Natural killer cell (primary cell): ENCODE measurements at places on chromosomes 4 and X.

DNA sequence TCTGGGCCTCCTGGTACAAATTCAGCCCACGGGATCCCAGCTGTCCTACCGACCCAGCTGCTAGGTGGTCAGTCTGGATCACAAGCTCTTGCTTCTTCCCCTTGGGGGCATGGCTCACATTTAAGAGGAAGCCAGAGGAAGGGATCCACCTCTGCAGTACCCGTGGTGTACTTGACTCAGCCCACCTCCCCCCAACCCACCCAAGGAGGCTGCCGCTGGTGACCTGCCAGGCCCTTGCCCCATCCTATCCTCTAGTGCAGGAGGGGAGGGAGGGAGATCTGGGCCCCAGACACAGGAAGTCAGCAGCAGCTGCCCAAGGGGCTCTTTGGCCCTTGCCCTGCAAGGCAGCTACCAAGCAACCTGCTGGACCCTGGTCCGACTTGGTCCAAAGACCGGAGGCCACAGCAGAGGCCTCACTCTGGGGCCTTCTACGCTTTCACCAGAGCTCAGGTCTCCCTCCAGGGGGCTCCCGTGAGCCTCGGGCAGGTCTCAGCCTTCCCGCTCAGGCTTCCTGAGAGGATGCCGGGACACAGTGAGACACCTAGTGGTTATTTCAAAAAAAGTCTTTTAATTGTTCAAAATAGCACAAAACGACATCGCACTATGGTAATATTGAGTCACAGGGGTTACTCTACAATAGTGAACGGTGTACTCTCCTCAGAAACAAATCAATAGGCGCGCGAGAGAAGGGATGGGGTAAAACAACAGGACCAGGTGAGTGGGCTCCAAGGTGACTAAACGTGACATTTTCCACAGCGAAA, 2.7 kb upstream of the RENBP start:
- peak; percentile 43 for DNase-seq

GRCh38 chrX:73647632-73648322, 84.8 kb downstream of the CHIC1 start:
- no peak for DNase-seq

GRCh38 chrX:114675365-114675764, 91.5 kb downstream of the HTR2C start:
- no peak for DNase-seq

DNA sequence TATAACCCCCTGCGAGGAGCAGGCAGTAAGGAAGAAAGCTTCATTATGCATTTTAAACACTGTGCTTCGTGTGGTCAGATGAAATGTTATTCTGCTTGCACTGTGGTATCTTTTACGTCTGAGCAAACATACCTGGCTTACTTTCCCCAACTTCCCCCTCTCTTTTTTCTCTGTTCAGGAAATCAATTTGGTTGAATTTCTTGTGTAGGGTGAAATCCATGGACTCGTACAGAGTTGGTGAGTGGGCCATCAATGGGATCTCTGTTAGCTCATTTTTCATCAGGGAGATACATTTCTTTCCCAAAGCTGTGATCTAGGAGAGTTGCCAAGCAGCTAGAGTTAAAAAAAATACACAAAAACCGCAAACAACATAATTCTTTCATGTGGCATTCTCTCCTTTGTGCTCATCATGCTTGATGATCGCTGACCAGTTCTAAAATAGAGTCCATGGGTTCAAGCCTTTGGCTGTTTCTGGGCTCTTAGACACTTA, 98.5 kb downstream of the FRAS1 start:
- no peak for DNase-seq

GRCh38 chr4:84778041-84778440, 188.4 kb downstream of the WDFY3 start:
- no peak for DNase-seq

DNA sequence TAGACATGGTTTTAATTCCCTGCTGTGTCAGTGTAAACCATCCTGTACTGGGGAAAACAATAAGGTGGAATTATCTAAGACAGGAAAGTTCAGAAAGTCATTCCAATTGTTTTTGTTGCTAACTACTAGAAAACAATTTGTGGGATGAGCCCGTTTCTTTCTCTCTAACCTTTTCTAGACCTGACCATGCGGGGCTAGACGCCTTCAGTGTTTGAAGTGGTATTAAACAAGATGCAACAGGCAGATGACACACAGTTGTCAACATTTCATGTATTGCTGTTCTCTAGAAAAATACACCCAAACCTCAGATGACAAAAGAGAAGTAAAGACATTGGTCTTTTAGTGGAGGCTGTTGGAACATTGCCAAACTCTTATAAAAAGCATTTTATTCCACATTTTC, 105.7 kb downstream of the FRAS1 start:
- DNase-seq, result no peak

GRCh38 chrX:86014421-86014820, 32.9 kb downstream of the CHM start:
- DNase-seq, result peak; percentile 28

DNA sequence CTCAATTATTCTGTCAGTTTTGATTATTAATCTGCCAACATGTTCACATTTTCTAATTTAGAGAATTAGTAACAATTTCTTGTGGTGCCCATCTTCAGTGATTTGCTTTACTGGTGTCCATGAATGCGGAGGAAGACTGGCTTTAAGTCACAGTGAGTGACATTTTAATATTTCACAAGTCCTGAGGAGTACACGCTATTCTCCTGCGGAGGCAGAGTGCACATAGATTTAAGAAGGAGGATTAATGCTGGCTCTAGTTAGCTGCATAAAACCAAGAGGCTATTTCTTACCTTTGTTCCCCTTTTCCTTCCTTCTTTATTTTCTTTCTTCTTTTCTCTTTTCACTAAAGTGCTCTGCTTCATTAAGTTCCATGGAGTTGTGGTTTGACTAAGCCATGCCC, 495.2 kb upstream of the IGFBP7 start:
- no peak for DNase-seq

DNA sequence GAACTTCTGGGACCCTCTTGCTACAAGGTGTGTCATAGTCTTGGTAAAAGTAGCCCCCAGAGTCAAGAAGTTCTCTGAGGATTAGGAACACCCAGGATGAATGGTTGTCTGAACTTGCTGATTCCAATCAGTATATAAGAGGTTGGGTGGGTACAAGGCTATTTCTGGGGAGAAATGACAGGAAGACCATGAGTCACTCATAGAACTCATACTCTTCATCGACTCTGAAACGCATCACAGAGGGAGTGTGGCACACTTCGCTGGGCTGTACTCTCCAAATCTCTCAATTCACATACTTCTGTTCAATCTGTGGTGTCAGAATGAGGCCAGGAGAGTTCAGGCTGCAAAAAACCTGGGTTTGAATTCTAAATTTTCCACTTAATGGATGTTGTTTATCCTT, 193.2 kb upstream of the LEF1 start:
- no peak for DNase-seq

GRCh38 chrX:91039777-91040176, 394.9 kb upstream of the PABPC5 start:
- no peak for DNase-seq

- DNase-seq, result no peak
Measured at GRCh38 chr4:79281566-79282359, 44.1 kb downstream of the NAA11 start.

GRCh38 chrX:112786076-112786475, 54.6 kb downstream of the AMOT start:
- no peak for DNase-seq

GRCh38 chrX:122666601-122667000, 517.5 kb upstream of the GRIA3 start:
- DNase-seq, result no peak

DNA sequence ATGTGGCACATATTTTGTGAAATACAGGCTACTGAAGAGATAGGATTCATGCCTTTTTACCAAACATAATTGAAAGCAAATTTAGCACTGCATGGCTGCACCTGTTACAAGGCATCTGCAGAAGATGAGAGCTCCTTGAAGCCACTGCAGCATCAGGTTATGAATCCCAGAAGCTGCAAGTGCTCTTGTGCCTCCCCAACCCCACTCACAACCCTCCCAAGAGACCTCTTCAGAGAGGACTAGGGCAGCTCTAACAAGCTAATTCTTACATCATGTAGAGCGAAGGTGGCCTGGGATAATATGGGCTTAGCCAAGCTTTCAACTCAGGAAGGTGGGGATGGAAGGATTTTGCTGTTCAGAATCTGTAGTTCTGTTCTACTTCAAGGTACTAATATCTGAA, 27.2 kb downstream of the MFAP3L start:
- no peak for DNase-seq

- no peak for DNase-seq
Measured at GRCh38 chr4:96521046-96521536, 681.2 kb downstream of the PDHA2 start.

GRCh38 chr4:150896497-150896896, 118.6 kb downstream of the LRBA start:
- no peak for DNase-seq

- DNase-seq, result no peak
Measured at GRCh38 chrX:149060921-149061320, 444.2 kb downstream of the IDS start.

GRCh38 chrX:39888730-39889129, 209.0 kb downstream of the BCOR start:
- DNase-seq, result no peak

GRCh38 chr4:153933915-153934687, 145.2 kb upstream of the SFRP2 start:
- DNase-seq, result no peak

- no peak for DNase-seq
Measured at GRCh38 chr4:78653655-78654054, 102.1 kb downstream of the ANXA3 start.

DNA sequence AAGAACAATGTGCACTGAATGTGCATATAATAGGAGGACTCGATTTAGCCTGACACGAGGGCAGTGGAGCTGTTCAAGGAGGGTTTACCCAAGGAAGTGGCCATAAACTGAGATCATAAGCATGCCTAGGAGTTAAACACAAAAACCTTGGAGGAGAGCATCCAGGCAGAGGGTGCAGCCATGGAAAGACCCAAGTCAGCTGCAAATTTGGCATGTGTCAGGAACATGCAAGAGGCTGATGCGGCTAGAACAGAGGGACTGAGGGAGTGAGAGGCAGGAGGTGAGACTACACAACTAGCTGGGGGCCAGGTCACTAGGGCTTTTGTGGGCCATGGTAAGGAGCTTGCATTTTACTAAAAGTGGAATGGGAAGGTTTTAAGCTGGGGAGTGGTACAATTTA, 55.6 kb downstream of the PRPS1 start:
- DNase-seq, result no peak

GRCh38 chrX:149267878-149268813, 237.0 kb downstream of the IDS start:
- DNase-seq, result no peak

DNA sequence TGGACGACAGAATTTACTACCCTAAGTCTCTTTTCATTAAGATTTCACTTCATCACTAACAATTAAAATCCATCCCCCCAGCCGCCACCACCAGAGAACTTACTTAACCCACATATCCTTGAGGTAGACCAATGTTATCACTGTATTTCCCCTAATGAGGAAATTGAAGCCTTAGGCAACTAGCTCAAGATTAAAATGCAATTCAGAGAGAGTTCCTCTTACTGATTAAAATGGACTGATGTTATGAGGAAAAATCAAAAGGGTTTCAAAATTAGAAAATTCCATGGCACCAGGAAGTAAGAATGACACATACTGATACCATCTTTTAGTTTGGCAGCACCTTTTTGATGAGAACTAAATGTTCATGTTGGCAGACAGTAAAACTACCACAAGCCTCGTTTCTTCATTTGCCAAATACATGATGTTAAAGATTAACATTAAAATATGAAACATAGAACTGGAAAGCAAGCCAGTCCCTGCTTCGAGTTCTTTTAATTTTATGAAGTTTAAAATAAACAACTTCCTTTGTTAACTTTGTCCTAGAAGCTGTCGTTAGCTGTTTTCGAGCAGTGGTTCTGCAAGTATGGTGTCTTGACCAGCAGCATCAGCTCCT, 69.3 kb upstream of the CCDC160 start:
- DNase-seq, result no peak

DNA sequence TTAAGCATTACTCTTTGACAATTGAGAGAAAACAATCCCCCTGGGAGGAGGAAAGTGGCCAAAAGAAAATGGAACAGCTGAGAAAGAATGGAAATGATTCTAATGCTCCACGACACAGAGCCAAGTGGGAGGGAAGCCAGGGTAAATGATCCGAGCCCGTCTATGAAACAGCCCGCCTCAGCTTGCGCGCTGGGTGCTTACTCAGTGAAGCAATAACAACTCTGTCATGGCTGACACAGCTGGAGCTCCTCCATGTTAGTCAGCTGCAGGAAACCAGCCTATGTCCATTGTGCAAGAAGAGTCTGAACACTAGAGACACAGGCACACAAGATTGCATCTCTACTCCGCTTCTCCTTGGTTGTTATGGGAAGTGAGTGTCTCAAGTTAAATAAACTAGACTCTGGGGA, 19.3 kb downstream of the NOA1 start:
- no peak for DNase-seq

- no peak for DNase-seq
Measured at GRCh38 chr4:96739101-96739500, 899.2 kb downstream of the PDHA2 start.

- DNase-seq, result no peak
Measured at GRCh38 chr4:44985152-44985551, 258.8 kb upstream of the GNPDA2 start.

DNA sequence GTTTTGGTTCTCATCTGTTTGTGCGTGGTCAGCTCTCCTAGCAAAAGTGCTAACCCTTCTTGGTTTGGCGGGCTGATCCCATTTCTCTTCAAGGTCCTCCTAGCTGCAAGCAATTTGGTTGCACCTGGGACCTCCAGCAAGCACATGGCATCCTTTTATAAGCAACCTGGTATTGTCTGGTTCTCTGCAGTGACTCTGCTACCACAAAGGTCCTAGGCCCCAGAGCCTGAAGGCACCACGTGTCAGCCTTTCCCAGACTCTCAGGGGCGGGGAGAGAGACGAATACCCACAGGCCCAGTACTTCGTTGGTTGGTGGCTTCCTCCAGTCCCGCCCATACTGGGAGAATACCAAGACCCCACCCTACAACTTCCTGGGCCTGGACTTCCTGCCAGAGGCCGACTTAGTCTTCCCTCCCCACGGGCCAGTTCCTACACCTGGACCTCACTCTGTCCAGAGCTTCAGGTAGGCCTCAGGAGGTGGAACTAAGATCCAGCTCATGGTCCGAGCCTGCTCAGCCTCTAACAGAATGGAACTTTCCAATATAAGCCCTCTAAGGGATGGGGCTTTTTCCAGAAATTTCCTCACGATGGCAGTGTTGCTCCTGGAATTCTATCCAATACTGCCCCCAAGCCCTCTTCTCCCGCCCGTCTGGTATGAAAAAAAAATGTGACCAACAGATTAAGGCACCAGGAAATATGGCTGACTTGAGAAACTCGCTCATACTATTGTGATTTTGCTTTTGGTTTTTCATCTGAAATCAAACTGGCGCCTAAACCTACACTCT, 192.5 kb upstream of the STK26 start:
- DNase-seq, result peak; percentile 77

DNA sequence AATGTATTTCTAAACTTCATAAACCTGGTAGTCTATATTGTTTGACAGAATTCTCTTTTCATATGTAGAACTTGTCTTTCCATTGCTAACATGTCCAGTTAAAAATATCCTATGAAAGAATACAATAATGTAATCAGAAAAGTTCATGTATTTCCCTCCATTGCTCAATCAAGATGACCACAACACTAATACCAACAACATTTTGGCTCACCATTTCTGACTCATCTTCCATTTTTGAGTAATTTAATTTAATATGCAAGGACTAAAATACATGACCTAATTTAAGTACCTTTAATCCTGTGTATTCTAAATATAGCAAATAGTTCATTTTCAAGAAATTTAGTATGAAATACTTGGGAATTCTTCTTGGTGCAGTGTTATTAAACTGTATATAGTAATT, 239.5 kb upstream of the GPC4 start:
- DNase-seq, result no peak

- no peak for DNase-seq
Measured at GRCh38 chr4:174628191-174628590, 105.9 kb upstream of the HPGD start.
